ENCODE measurements at places on chromosomes 5 and 9.
A peak's percentile ranks its signal among the peaks of the same experiment; 100 is the strongest.

DNA sequence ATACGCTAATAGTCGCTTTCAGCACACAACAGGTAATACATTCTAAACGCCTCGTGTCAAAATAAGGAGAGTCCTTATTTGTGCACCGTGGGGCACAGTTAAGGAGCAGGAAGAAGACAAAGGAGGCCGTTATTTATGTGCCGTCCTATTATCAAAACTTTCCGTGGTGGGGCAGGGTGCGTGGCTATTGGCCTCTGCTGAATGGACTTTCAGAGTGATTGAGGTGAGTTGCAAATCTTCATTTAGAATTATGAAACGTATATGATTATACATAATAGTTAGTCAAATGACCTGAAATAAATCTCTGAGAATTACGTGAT lies 833 bp downstream of the C5orf24 start:
- no peak for DNase-seq

GRCh38 chr5:167049043-167049663 lies 1242.3 kb upstream of the WWC1 start:
- DNase-seq: peak; percentile 32

DNA sequence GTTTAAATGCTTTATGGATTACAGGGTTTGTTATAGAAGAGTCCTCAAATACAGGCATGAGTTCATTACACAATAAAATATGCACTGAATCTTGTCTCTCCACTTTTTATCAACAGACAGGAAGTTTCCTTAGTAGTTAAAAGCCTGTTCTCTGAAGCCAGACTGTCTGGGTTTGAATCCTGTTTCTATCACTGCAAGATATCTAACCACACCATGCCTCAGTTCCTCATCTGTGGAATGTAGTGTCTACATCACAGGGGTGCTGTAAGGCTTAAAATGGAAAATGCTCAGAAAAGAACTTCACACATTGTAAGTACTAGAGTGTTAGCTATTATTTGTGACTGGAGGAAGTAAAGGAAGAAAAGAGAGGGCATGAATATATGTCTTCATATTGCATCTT lies 9.3 kb downstream of the LIX1 start:
- DNase-seq: no peak

GRCh38 chr5:95725937-95726810 lies 5.0 kb upstream of the RHOBTB3 start:
- no peak for DNase-seq

- no peak for DNase-seq
Measured at GRCh38 chr5:174303437-174304045, 258.0 kb downstream of the NSG2 start.

DNA sequence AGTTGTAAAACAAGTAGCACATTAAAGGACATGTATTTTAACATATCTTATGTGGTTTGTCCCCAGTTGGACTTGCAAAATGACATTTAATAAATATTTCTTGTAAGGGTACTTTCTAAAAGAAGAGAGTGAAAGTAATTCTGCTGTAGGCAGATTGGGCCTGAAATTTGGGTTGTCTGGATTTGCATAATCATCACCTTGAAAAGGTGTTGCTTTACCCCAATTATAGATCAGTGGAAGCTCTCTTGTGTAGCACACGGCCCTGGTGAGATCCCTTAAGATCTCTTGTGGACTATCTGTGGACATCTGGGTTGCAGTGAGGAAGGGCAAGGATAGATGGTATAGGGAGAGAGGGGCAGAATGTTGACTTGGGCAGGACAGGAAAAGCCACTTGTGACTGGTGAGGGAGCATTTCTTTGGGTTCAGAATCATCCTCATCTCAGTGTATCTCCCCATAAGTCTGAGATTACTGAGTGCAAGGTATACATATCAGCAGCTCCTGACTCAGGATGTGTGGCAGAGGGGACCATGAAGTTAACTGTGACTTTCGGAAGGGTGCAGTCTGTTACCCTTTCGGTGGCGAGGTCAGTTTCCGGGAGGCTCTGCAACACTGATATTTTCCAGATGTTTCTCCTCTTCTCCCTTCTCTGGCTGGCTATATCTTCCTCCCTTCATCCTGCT lies 2.0 kb upstream of the TNFAIP8 start:
- no peak for DNase-seq

All from kidney epithelial cell (primary cell).